Small intestine (tissue), 16 donors: ENCODE measurements at places on chromosomes 6 and 20.
A peak's percentile ranks its signal among the peaks of the same experiment; 100 is the strongest.

- DNase-seq, result peak; percentile 24
Measured at GRCh38 chr6:14660806-14661579, 543.4 kb downstream of the CD83 start.

DNA sequence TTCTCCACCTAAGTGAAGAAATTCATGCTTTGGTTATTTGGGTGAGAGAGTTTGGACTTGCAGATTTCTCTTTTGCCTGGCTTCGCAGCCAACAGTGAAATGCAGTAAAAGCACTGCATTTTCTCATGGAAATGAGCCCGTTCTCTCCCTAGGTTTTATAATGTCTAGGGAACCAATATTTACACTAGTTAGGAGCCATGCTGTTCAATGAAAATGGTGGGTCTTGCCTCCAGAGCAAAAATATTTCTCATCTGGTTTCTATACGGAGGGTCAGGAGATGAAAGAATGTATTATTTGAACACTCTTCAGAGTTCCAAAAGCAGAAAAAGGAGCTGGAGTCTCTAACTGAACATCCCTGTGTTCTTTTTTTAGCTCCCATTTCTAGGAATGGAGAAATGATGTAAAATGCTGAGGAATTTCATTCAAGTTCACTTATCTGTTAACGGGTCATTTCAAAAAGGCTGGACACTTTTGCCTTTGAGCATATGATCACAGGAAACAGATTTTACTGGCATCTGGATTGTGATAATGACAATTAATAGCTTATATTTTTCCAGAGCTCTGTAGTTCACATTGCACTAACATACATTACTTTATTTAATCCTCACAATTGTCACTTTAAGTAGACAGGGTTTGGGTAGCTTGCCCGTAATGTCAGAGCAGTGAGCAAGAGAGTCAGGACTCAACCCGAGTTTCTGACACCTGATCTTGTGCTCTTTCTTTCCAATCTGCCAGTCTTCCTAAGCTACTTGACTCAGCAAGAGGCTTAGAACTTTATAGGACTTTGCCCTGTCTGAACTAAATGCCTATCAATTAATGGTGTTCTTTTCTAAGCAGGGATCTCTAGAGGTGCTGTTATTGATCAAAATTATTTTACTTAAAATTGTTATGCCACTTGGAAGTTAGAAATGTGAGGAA, 78.0 kb downstream of the PPP1R14C start:
- peak; percentile 54 for DNase-seq

- DNase-seq, result no peak
Measured at GRCh38 chr20:15278041-15278440, 940.6 kb upstream of the FLRT3 start.

DNA sequence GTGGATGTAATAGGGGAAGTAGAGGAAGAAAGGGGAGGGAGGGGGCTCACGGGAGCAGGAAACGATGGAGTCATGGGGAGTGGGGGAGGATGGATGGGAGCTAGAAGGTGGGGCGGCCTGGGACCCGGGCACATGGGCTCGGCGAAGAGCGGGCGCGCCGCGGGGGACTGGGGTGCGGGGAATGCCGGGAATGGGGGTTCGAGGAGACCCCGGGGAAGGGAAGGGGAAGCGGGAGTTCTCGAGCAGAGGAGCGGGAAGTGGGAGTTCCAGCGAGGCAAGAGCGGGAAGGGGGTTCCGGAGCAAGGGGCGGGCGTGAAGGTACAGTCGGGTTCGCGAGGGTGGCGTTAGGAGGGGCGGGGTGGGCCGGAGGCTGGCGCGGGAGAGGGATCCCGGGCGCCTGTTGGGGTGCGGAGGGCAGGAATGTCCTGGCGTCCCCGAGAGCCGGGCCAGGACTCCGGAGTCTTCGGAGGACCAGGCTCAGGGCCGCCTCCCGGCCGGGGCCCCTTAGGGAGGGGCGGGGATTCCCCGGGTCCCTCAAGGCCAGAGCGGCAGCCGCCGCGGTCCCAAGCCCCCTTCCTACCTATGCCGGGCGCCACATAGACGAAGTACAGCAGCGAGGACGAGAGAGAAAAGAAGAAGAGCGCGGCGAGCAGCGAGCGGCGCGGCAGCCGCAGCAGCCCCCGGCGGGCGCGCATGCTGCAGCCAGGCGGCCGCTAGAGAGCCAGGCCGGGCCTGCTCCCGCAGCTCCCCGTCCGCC, 504 bp downstream of the B4GALT5 start:
- peak; percentile 31 for DNase-seq

GRCh38 chr6:24761193-24761835, 13.4 kb upstream of the GMNN start:
- DNase-seq, result peak; percentile 37

DNA sequence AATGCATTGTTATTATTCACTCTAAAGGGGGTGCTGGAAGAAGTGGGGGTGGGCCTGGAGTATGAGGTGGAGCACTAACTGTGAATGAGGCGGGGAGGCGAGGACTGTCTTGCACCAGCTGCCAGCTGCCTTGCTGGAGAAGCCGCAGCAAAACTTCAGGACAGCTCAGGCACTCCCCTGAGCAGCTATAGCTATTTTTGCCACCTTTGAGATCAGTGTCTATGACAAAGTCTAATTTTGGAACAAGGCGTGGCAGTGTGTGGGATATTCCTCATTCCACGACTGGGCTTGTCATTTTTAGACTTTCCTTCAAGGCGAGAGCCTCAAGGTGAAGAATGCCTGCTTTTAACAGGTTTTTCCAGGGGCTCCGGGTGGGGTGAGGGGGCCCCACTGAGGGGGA, 143.8 kb downstream of the DOK5 start:
- no peak for DNase-seq

DNA sequence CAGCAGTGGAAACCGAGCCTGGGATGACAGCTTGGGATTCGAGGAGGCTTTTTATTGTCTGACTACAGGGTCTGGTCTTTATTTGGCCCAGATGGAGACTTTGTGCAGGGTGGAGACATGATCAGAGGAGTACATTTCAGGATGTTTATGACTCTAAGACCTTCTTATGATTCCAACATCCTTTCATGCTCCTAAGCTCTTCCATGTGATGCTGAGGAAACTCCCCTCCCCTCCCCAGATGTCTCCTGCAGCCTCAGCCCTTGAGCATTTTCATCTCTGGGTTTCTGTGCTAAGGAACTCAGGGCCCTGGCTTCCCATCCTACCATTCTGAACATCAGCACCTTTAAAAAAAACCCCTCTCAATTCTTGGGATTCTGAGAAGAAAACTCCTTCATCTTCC, 186.6 kb downstream of the SOX4 start:
- DNase-seq, result no peak

DNA sequence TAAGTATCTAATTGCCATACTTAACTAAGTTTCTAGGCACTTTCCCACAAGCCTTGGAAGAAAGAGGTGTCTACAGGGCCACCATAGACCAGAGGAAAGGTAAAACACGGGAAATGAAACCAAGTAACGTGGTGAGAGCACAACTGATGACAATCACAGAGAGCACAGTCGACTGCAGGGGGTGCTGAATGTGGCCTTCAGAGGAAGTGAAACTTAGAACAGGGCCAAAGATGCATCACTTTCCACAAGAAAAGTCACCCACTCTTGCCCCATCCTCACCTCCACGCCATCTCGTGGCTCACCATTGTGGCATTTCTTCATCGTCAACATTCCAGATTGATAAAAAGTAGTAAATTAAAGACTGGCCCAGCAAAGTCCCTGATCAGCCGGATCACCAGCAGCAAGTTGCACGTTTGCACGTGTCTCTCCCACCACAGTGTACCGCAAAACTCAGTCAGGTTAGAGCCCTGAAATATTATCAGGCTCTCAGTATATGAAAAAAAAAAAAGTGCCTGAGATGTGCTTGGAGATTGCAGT, 31.4 kb downstream of the HIVEP2 start:
- no peak for DNase-seq

GRCh38 chr6:157021993-157022740, 245.0 kb downstream of the ARID1B start:
- DNase-seq, result peak; percentile 88
